H9 (cell line): ENCODE measurements at places on chromosomes 11 and 22.

DNA sequence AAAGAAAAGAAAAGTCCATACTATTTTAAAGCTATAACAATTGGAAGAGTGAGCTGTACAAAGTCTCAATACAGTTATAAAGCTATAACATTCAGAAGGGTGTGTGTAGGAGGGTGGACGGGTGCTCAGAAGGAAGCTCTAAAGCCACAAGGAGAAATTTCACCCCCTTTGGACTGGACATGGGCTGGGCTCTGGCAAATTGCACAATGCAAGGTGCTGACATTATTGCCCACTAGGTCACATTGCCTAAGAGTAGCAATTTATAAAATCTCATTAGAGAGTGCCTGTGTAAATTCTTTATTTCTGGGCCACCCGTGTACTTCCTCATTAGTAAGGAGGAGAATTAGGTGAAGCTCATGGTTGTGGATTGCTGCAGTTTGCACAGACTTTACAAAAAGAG lies 5.7 kb upstream of the APOBEC3A start:
- DNase-seq = no peak

- DNase-seq = no peak
Measured at GRCh38 chr11:130269326-130269943, 45.3 kb downstream of the ZBTB44 start.

- DNase-seq = peak; percentile 23
Measured at GRCh38 chr11:120137187-120137610, 714 bp downstream of the TRIM29 start.

DNA sequence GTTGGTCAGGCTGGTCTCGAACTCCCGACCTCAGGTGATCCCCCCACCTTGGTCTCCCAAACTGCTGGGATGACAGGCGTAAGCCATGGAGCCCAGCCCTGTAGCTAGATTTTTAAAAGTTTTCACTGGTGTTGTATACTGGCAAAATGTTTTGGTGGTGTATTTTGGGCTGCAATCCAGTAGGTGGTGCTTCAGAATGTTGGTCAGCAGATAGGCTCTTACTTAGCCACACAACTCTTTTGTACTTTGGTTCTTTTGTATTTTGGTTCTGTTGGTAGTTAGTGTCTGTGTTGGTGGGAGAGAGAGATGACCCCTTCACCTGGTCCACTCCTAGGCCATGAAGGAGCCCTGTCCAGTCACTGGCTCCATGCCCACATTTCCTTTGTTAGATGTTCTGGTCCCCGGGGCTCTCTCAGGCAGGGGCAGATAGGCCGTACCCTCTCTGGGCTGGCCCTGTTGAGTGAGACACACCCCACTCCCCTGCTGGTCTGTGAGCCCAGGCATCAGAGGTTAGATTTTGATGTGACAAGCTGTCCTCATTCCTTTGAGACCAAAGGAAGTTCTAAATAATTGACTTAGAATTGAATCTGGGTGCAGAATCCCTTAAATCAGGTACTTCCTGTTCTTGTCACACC lies 123.8 kb downstream of the DDX10 start:
- peak; percentile 59 for DNase-seq

- DNase-seq = no peak
Measured at GRCh38 chr11:38156495-38157146, 1558.6 kb upstream of the RAG2 start.

DNA sequence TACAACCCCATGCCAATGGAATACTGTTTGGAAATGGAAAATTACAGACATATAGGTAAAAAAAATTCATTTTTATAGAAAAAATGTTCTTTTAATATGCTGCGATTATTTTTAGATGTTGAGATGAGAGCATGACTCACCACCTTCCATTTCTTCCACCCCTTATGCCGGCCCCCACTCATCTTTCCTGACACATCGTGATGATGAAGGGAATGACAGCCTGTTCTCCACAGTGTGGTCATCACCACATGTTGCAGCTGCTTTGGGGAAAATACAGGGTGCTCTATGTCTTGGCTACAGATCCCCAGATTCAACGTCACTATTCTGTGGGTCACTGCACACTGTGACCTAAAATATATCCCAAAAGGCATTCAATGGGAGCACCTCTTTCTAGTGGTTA lies 916.2 kb downstream of the METTL15 start:
- no peak for DNase-seq

- no peak for DNase-seq
Measured at GRCh38 chr22:37893583-37893983, 12.5 kb upstream of the MICALL1 start.

GRCh38 chr22:28882878-28883656 lies at the start of gene ZNRF3:
Gene ZNRF3 (plus strand): TSS chr22:28883572. CDS start chr22:28883767, 195 bp downstream.
- DNase-seq = peak; percentile 87

GRCh38 chr11:12528487-12528886 lies 145.7 kb upstream of the TEAD1 start:
- DNase-seq = no peak

GRCh38 chr22:49739138-49739537 lies 88.5 kb downstream of the BRD1 start:
- no peak for DNase-seq

GRCh38 chr11:61049063-61049377 lies 53.3 kb upstream of the CD5 start:
- DNase-seq = no peak

- DNase-seq = peak; percentile 17
Measured at GRCh38 chr11:1223346-1224110, 662 bp downstream of the MUC5B start.

DNA sequence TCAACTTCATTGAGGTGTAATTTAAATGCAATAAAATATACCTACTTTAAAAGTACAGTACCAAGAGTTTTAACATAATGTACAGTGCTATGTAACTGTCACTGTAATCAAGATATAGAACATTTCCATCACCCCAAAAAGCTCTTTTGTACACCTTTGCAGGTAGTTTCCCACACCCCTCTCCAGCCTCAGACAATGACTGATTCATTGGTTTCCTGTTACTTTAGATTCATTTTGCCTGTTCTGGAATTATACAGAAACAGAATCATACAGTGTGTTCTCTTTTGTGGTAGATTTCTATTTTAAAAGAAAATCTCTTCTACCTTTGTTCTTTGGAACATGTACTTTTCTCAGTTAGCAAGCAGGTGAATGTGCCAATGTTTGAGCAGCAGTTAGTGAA lies 38.2 kb downstream of the SHISA8 start:
- DNase-seq = no peak

GRCh38 chr11:7671347-7672215 lies 1.7 kb downstream of the CYB5R2 start:
- DNase-seq = no peak

GRCh38 chr11:80838153-80838552 lies 1397.3 kb upstream of the TENM4 start:
- no peak for DNase-seq

GRCh38 chr11:84890676-84891075 lies 736.5 kb downstream of the DLG2 start:
- no peak for DNase-seq

- no peak for DNase-seq
Measured at GRCh38 chr11:125320347-125321076, 156.0 kb downstream of the PKNOX2 start.

- DNase-seq = no peak
Measured at GRCh38 chr22:45483918-45484499, 18.7 kb upstream of the FBLN1 start.

GRCh38 chr22:25228822-25229221 lies 9.4 kb downstream of the CRYBB2 start:
- DNase-seq = no peak

- peak; percentile 64 for DNase-seq
Measured at GRCh38 chr11:60563553-60564235, 48.5 kb downstream of the MS4A13 start.

DNA sequence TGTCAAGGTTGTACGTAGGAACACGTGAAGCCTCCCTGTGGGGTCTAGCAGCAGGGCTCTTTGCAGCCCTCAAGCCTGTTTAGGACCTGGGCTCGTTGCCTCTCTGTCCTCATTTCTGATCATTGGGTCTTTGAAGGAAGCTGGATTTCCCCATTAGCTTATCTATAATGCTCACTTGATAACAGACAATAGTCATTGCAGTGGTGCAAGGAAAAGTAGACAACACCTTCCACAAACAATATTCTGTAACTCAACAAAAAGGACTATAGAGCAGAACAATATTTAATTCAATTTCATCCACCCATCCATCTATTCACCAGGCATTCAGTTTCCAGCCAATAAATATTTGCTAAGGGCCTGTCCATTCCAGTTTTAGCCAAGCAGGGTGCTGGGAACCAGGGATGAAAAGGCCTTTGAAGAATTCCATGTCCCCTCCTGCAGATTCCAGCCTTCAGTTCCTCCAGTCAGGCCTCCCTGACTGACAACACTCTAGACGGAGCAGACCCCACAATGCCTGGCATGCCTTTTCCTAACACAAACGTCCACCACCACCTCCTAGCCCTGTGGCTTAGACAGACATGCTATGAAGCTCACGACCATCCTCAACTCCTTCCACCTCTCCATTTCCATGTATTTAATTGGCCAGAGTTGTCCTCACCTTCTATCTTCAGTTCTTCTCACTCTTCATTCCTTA lies 12.7 kb upstream of the POLD3 start:
- DNase-seq = no peak
